HL-60 (cell line): ENCODE measurements at places on chromosomes 3 and 15.
A peak's percentile ranks its signal among the peaks of the same experiment; 100 is the strongest.

GRCh38 chr15:82146990-82147461 is 101.2 kb upstream of the MEX3B start:
- no peak for DNase-seq

- no peak for DNase-seq
Observed at GRCh38 chr3:158140396-158140795, 30.5 kb downstream of the RSRC1 start.

DNA sequence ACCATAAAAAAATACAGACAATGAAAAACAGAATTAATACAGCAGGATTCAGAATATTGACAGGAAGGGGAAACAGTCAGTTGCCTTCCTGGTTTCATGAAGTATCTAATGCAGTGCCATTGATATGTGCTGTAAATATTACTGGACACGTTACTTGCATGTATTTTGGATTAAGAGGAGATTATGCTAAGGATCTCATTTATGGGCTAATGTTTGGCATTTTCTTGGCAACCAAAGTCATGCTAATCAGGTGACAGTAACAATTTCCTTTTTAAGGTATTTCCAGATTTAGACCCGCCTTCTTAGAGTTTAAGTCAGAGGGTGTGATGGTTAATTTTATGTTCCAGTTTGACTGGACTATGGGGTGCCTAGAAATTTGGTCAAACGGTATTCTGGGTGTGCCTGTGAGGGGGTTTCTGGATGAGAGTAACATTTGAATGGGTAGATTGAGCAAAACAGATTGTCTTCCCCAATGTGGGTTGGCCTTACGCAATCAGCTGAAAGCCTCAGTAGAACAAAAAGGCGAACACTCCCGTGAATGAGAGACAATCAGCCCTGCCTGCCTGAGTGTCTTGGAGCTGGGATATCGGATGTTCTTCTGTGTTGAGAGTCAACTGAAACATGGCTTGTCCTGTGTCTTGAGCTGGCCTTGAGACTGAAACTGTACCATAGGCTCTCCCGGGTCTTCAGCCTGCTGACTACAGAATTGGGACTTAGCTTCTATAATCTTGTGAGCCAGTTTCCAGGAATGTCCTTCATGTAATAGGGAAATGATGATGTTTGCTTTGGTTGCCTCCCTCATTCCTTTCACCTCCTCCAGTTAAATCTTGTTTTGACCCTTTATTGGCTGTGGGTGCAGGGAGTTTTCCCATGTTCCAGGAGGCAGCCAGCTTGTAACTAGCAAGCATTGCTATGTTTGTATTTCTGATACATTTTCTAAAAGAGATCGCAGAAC is 10.5 kb downstream of the SQOR start:
- DNase-seq: peak; percentile 73

- DNase-seq: no peak
Observed at GRCh38 chr3:23099677-23100076, 103.5 kb upstream of the UBE2E2 start.

DNA sequence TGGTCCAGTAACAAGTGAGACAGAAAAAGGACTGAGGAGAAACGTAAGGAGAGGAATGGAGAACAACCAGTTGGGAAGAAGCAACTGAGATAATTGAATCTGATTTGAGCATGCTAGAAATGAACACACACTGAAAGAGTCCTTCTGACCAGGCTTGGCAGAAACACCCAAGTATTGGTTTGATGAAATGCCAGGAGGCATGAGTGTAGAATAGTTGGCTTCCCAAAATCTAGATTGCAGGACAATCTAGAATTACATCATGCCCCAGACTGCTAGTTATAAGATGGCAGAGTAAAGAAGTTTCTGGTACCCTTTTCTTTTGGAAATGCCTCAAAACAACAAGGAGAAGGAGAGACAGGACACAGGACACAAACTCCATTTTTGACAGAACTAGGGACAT is 189.7 kb upstream of the STT3B start:
- DNase-seq: no peak

DNA sequence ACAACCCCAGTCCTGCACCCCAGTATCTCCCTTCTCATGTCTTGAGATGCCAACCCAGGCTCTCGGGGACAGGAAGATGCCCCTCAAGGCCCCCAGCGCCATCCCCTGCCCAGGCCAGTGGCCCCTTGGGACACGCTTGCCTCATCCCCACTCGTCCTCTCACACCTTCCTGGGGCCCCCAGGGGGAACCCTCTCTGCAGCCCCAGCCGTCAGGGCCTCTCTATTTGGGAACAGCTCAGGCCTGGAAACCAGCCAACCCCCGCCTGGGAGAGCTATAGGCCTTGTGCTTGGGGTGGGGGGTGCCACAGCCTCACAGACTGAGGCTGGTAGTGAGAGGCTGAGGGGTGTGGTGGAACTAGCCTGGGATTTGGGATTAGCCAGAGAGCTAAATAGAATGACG is 7.8 kb downstream of the LINGO1 start:
- DNase-seq: no peak

GRCh38 chr15:101069654-101069973 is 150.5 kb downstream of the LRRK1 start:
- no peak for DNase-seq

DNA sequence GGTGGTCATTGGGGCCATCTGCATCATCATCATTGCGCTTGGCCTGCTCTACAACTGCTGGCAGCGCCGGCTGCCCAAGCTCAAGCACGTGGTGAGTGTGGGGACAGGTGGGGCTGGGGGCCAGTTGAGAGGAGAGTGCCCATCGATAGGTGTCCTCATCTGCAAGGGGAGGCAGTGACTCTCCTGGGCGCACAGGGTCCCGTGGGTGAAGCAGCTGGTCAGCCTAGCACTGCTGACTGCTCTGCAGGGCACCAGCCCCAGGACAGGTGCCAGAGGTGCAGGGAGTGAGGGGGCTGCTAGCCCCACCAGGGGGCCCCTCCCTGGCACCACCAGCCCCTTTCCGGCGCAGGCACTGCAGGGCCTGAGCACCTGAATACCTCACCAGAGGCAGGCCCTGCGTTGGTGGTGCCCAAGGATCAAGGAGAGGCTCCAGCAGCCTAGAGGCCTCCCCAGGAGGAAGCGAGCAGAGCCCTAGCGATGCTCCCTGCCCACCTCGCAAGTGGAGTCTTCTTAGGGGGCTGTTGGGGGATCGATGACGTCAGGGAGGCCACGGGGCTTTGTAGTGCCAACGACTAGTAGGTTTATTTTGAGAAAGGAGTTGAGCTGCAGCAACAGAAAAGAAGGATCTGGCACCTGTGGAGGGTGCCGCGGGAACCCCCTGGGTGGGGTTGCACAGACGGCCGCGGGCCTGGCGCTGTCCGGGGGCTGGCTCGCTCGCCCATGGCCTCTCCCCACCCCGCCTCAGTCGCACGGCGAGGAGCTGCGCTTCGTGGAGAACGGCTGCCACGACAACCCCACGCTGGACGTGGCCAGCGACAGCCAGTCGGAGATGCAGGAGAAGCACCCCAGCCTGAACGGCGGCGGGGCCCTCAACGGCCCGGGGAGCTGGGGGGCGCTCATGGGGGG is 976 bp upstream of the ABTB1 start:
- no peak for DNase-seq

DNA sequence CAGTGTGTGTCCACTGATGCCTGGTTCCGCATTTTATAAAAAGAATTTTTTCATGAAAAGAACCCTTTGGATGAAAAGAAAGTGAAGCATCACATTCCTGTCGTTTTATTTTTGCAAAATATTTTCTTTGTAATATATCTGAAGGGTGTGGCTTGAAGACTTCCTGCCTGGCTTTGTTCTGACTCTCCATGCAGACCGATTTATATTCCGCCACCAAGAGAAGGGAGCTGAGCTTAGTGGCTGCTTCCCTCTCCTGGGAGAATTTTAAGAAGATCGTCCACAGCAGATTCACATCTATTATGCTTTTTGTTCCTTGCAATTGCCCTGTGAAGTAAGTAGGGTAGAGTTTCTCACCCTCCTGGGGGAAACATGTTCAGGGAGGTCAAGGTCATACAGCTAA is 45.2 kb upstream of the UMPS start:
- DNase-seq: no peak

- no peak for DNase-seq
Observed at GRCh38 chr3:70647823-70648222, 335.4 kb upstream of the MDFIC2 start.

DNA sequence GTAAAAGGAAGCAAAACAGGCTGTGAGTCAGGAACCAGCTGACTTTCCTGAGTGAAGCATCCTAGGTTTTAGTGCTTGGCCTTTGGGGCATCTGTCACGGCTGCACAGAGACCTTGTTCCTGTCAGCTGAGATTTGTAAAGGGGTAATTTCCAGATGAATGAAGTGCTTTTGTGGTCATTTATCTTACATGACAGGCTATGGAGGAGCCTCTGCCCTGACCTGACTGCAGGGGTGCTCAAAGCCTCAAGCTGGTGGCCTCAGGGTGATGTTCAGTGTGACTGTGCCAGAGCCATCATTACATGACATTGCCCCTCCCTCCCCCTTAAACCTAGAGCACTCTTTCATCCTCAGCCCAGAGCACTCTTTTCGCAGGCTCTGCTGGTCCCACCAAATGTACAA is 132.5 kb downstream of the ARNT2 start:
- DNase-seq: no peak

GRCh38 chr3:12428126-12428525 is 56.2 kb upstream of the TSEN2 start:
- no peak for DNase-seq

DNA sequence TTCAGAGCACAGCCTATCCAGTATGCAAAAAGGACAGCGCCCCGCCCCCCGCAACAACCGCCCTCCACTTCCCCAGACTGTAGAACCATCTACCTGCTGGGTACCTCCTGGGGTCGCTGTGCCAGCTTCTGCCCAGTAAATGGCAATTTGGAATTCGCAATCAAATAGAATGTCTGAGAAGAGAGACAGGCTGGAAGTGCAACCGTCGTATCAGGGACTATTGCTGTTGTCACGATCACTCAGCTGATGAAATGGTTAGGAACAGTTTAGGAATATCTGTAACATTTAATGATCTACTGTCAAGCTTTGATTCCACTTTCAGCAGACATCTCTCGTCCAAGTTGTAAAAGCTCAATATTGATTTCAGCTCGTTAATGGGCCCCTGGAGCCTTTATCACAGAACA is 13.3 kb upstream of the PARL start:
- no peak for DNase-seq
